MCF 10A (cell line): ENCODE measurements at places on chromosomes 1 and 21.

DNA sequence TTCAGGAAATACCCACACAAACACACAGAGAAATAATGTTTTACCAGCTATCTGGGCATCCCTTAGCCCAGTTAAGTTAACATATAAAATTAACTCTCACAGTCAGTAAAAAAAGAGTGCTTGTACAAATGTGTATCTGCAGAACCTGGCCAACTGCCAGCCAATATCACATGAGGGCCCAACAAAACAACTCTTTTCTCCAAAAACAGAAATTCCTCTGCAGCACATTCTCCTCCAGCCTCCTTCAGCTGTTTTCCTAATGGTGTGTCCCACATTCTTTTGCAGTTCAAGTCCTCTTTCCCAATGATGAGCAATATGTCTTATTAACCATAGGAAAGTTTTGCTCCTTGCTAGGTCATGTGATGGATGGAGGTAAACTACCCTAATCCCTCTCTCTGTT is 75.5 kb downstream of the LRRC7 start:
- no peak for DNase-seq

DNA sequence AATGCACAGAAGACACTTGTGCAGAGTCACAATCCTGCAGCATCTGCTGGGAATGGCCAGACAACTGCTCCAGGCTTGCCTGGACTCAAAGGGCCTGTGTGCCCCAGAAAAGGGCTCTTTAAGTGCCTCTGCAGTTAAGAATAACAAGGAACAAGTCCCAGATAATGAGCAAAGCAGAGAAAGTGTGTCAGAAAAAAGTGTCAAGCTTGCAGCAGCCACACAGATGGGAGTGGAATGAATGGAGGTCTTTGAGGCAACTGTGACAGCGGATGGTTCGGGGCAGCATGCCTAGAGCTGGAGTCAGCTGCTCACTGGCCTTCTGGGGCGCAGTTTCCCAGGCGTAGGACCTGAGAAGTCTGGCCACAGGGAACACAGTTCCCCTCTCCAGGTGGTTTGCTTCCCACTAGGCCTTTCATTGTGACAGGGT is 5.1 kb downstream of the PARP1 start:
- no peak for DNase-seq

GRCh38 chr1:6280761-6281451 is 20.0 kb upstream of the GPR153 start:
- DNase-seq: no peak

GRCh38 chr21:35637431-35637830 is 422.9 kb downstream of the SETD4 start:
- peak; percentile 65 for DNase-seq

- peak; percentile 77 for DNase-seq
These were observed 16.2 kb downstream of the TTC39A start for GRCh38 chr1:51313961-51314777.

GRCh38 chr1:63915121-63915520 is 141.3 kb downstream of the ROR1 start:
- DNase-seq: no peak
